ENCODE measurements at places on chromosomes 12 and 14.

DNA sequence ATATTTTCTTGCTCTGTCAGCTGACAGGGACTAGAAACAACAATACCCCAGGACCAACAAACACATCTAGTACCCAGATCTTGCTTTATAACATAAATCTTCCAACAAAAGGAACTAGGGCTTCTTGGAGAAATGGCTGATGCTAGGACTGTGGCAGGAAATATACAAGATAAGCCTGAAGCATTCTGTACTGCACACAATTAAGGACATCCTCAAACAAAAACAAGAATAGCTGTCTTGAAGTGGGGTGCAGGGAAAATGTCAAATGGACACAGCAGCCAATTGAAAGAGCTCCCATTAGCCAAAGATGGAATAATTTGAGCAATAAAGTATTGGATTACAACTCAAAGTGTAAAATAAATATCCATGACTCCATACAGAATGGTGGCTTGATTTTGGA lies 50.0 kb downstream of the LGMN start:
- DNase-seq, result no peak

GRCh38 chr14:95044463-95045105 lies 112.7 kb downstream of the DICER1 start:
- no peak for DNase-seq

GRCh38 chr12:106046301-106046846 lies 92.4 kb downstream of the NUAK1 start:
- no peak for DNase-seq

DNA sequence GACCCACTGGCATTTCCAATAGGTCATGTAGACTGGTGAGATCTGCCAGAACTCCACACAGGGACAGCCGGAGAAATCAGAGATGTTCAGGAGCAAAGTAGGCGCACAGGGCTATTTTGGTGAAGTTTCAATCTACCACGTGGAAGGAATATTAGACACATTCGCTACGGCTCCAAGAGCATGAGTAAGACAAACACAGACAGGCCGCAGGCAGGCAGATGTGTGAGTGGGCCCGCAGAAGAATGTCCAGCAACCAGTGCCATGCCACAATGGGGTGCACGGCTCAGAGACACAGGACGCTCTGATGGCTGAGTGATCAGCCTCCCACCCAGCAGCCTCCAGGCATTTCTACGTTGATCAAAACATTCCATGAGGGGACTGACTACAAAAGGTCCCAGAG lies 10.4 kb downstream of the SLC15A4 start:
- no peak for DNase-seq

DNA sequence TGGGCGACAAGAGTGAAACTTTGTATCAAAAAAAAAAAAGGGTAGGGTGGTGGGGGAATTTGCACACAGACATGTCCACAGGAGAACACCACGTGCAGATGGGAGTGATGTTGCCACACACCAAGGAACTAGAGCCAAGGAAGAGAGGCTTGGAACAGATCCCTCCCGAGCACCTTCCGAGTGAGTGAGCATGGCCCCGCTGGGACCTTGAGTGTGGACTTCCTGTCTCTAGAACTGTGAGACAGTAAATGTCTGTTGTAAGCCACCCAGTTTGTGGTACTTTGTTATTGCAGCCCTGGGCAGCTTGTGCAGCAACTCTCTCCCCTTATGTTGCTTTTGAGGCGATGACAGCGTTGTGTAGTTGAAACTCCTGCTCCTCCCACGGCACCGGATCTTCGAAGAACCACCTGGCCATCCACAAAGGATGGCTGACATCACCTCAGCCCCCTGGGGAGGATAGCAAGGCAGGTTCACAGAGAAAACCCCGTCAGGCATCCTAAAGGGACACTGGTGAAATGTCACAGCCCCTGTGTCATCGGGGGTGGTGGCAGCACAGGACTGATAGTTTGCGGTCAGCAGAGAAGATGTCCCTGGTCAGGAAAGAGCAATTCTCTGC lies 54.7 kb upstream of the PLEKHG3 start:
- no peak for DNase-seq

DNA sequence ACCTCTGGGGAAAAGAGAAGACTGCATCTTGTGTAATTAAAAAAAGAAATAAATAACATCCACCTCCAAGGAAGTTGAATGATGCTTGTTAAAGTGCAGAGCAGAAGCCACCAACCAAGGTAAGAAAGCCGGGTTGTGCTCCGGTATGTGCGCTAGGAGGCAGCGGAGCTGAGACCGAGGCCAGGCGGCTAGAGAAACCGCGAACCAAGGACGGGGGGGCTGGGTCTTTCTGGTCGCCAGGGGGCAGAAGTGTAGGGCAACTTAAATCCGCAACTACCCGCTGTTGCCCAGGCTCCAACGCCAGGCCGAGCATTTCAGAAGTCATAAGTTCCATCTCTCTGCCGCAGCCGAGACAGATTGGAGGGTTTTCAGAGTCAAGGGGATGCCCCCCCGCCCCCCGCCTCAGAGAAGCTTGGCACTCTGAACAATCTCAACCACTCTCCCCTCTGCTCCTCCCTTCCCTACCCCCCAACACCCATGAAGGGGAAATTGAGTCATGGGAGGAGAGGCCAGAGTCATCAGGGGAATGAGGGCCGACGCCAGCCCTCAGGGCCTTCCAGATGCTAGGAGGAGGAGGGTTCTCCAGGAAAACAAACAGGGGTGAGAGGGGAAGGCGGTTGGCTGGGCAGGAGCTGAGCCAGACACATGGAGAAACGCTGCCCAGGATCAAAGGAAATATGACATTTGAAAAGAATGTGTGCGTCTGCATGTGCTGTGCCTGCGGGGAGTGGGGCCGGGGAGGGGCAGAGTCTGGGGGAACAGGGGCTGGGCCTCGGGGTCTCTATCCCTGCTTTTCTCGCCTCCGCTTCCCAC lies 2.2 kb upstream of the NFATC4 start:
- DNase-seq, result peak; percentile 52

- DNase-seq, result no peak
Measured at GRCh38 chr14:104478656-104479055, 100.9 kb upstream of the C14orf180 start.

DNA sequence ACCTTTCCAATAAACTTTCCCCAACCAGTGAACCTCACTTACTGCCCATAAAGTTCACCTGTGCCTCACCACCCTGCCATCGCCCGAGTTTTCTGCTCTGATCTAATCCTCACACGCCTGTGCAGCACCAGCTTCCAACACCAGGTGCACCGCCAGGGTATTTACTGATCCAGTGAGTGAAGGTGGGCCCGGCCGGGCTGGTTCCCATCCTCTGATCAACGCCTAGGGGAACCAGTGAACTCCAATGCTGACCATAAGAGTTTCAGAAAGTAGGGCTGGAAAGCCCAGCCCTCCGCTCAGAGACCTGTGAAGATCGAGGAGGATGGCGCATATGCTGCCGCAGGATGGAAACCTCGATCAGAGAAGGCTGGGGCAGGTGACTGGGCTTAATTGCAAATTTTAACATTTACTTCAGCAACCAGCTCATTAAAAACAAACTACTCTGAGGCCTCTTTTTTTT lies 685 bp upstream of the MYL6B start:
- peak; percentile 65 for DNase-seq

- DNase-seq, result no peak
Measured at GRCh38 chr12:29071099-29071498, 78.0 kb upstream of the FAR2 start.

DNA sequence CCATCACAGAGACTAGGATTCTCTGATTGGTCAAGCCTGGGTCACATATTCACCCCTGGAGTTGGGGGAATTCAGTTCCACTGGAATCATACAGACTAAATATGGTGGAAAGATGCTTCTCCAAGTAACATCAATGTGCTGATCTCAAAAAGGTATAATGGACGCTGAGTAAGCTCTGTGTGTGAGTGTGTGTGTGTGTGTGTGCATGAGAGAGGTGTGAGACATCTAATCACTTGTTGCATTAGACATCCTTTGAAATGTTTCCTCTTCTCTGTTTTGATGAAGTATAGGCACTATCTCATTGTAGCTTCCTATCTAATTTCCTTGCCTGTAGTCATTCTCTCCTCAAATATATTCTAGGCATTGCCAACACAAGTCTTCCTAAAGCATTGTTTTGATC lies 5.0 kb upstream of the RAB3IP start:
- DNase-seq, result no peak

DNA sequence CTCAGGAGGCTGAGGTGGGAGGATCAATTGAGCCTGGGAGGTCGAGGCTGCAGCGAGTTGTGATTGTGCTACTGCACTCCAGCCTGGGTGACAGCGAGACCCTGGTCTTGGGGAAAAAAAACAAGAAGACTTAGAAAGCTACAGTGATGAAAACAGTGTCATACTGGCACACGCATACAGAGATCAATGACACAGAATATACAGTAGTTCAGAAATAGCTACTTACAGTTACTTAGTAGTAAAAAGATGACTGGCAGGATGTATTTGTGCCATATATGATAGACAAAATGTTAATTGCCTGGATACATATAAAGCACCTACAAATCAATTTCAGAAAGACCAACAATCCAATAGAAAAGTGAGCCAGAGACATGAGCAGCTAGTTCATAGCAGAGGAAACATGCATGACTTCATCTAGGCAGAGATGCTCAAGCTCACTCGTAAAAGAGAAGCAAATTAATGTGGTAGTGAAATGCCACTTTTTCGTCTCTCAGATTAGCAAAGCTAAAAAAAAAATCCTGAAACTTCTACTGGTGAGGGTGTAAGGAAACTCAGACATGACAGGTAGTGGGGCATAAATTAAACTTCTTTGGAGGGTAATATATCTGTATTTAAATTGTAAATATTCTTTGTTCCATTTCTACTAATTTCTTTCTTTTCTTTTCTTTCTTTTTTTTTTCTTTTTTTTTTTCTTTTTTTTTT lies 2.5 kb upstream of the ALDH2 start:
- no peak for DNase-seq

- DNase-seq, result no peak
Measured at GRCh38 chr14:105064001-105064400, 1.2 kb downstream of the GPR132 start.

DNA sequence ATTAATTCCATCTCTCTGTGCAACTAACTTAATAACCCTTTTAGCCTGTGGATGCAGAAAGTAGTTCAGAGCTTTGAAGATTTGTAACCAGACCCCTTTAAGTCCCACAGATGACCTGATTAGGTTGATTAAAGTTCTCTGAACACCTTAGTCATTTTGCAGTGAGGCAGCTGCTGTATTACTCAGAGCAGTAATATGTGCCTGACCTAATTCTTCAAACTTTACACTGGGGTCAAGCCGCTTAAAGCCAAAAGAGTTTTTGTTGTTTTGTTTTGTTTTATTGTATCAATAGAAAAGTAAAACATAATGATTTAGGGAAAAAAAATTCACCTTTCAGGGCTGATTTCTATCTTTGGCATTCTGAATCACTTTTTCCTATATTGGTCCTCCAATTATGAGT lies 78.6 kb upstream of the PLEKHG7 start:
- DNase-seq, result no peak

DNA sequence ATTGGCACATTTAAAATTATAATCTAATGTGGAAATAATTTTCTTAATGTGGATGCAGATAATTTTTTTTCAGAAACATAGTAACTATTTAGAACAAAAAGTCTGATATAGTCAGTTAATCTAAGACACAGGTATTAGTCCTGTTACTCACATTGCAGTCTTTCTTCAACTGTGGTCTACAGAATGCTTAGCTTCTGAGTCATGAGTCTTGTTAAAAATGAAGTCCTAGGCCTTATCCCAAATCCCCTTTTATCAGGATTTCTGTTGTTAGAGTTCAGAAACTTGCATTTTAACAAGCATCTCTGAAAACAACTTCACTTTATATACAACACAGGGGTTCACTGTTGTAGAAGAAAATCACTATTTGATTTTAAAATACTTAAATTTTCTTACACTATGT lies 112.2 kb downstream of the SLC16A7 start:
- DNase-seq, result no peak

DNA sequence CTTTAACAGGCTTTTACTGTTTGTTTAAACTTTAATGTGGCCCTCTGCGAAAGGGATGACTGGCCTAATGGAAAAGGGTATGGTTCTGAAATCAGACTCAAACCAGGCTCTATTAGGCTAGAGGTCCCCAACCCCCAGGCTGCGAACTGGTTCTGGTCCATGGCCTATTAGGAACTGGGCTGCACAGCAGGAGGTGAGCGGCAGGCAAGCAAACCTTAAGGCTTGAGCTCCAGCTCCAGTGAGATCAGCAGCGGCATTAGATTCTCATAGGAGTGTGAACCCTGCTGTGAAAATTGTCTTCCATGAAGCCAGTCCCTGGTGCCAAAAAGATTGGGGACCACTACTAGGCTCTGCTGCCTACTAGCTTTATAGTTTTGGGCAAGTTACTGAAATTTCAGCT lies 11.1 kb downstream of the GALNT4 start:
- no peak for DNase-seq

- no peak for DNase-seq
Measured at GRCh38 chr14:90419200-90419599, 22.4 kb downstream of the CALM1 start.

DNA sequence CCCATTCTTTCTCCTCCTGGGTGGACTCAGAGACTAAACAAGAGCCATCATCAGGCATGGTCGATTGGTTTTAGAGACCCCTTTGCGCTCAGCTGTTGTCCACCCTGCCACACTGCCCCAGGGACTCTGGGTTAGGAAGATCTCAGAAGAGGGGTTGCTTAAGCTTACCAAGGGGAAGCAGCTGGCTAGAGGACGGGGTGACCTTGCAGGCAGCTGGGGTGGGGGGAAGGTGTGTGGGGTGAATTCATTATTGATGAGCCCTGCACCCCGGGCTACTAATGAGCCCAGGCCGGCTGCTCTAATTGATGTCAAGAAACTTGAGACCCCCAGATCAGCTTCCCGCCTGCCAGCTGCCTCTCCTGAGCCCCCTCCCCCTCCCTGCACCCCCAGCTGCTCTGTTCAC lies 8.7 kb upstream of the ZNF385A start:
- no peak for DNase-seq

- DNase-seq, result peak; percentile 74
Measured at GRCh38 chr14:50064993-50065392, 51.4 kb downstream of the VCPKMT start.

- DNase-seq, result no peak
Measured at GRCh38 chr14:102182190-102182589, 42.5 kb downstream of the WDR20 start.

GRCh38 chr12:91616416-91616815 lies 433.8 kb upstream of the DCN start:
- no peak for DNase-seq

DNA sequence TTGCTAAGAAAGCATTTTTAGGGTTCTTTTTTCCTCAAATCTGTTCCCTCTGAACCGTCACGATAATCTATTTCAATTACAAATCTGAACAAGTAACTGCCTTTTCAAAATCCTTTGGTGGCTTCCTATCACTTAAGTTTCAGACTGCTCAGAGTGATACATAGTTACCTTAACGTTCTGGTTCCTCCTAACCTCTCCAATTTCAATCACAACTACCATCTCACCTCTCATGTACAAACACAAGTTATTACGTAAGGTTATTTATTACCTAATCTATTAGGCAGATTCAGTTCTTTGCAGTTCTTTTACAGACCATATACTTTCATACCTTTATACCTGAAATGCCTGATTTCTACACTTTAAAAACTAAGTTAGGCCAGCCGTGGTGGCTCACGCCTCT lies 12.1 kb downstream of the RNF212B start:
- DNase-seq, result no peak

GRCh38 chr14:37598747-37599506 lies 3.5 kb downstream of the TTC6 start:
- no peak for DNase-seq

- no peak for DNase-seq
Measured at GRCh38 chr14:100149851-100150611, 9.4 kb downstream of the DEGS2 start.

- DNase-seq, result no peak
Measured at GRCh38 chr12:22893878-22894277, 268.9 kb downstream of the ETNK1 start.
